ENCODE measurements at places on chromosomes 3 and 15.

DNA sequence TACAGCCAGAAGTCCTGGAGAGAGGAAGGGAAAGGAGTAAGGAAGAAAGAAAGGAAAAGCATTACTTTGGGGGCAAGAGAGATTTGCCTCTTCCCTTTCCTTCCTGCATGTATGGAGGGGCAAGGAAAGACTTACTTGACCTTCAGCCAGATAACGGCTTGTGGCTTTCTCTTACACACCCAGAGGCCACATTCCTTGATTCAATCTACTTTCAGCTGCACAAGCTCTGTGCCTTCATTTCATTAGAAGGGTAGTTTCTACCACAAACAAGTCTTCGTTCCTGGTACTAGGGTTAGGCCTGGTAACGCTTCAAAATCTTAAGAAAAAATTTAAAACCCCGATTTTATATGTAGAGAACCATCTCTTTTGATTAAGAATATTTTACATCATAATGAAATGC, 835.9 kb downstream of the TUSC7 start:
- no peak for DNase-seq

- DNase-seq, result no peak
These were observed 49.3 kb downstream of the GMPS start for GRCh38 chr3:155919728-155920127.

DNA sequence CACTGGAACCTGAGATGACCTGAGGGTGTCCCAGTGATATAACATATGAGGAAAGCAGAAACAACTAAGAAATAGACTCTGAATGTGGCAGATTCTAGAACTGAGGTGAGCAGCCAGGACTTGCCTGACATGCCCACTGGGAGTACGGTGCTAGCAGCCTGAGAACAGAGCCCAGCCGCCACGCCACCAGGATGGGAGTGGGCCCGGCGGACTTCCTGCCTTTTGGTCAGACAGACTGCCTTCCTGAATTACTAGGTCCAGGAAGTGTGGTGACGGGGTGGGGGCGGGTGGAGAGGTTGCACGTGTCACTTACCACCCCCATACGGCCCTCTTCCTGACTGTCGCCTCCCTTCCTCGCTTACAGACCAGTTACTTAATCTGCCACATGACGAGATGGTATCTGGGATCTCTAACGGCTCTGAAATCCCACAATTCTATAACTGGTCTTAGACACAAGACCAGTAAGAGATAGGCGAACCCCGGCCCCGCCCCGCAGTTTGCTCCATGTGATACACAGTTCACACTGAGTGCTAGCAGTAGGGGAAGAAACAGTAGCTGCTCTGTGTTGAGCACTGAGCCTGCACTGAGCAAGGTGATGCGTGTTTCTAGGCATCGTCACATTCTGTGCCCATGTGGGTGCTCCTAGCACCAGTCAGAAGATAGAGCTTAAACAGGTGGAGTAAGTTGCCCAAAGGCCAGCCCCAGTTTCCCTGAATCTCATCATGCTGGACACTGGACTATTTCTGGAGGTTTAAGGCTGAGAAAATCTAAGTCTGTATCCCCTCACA, 95.7 kb downstream of the CPN2 start:
- DNase-seq, result peak; percentile 49

GRCh38 chr3:111882799-111883198, 23.7 kb downstream of the PHLDB2 start:
- no peak for DNase-seq

DNA sequence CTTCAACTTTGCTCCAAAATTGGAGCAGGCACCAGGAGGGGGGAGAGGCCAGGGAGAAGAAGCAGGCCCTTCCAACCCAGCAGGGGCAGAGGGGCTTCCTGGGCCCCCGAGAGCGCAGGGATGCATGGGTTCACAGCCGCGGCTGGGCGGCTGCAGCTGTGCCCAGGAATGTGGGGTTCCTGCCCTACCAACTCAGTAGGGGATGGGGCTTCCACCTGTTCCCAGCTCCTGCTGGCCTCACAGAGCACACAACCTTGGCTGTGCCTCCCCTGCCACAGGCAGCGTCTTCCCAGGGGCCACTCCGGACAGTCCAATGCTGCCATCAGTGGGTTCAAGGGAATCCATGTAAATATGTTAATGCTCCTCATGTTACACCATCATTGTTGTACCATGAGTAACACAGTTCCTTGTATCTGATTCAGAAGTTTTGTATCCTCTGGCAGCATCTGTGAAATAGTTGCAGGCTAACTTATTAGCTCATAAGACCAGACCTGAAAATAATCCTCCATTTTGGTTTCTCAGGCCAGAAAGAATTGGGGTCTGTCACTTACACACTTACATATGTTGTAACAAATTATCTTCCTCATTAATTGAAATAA, 12.1 kb upstream of the SIAH2 start:
- DNase-seq, result no peak

GRCh38 chr3:186510374-186511079, 33.7 kb downstream of the CRYGS start:
- no peak for DNase-seq

DNA sequence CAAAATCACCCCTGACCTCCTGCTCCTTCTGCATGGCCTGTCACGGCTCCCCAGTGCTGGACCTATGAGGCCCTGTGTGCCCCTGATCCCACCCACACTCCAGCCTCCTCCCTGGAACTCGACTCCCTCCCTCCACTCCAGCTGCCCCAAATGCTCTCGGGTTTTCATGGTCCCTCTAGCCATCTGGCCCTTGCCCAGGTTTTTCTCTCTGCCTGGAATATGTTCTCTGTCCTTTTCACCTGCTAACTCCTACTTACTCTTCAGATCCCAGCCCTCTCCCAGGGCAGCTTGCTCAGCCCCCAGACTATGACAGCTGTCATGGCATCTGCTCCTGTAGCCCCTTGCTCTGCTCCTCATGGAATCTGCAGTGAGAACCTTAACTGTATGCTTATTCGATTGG, 30.3 kb downstream of the DUSP7 start:
- no peak for DNase-seq

GRCh38 chr3:82208002-82208710, 446.7 kb upstream of the GBE1 start:
- DNase-seq, result no peak

DNA sequence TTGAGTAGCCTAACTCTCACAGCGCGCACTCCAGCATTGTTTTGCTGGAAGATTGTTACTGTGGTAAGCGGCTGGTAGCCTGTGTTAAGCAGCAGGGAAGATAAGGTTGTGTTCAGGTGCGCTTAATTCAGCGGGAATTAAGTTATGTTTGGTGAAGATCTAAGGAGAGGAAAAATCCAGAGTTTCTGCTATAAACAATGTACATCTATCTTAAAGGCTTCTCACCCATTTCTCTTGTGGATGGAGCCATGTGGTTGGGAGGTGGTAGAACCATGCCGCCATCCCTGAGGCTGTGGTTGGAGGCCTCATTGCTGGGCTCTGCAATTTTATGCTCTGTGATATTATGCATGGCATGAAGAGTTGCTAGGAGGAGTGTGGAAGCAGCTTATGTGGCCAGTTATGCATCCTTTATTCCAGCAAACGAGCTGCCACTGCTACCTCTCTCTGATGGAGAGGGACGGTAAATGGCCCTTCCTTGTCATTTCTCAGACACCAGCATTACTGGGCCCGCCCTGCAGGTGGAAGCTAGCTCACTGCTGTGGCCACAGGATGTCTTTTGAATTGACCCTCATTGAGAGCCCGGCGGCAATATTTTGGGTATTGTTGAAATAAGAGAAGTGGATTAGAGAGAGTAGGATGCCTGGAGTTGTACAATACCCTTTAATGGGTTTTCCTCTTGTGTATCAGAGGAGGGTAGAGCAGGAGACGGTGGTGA, 1.3 kb downstream of the MINAR1 start:
- no peak for DNase-seq

DNA sequence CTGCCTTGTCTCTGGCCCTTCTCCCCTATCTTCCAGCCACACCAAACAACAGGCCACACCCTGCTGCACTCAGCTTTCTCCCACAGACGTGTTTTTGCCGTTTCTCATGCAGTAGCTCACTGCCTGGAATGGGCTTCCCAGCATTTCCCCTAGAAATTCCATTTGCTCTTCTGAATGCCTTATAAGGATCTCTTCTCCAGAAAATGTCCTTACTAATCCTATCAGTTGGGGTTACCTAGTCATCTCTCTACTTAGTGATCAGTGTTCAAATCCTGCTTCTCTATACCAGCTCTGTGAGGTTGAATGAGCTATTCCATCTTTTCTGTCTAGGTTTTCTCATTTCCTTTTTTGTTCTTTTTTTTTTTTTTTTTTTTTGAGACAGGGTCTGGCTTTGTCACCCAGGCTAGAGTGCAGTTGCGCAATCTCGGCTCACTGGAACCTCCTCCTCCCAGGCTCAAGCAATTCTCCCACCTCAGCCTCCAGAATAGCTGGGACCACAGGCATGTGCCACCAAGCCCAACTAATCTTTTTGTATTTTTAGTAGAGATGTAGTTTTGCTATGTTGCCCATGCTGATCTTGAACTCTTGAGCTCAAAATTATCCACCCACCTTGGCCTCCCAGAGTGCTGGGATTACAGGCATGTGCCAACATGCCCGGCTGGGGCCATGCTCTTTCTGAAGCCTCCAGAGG, 98.2 kb upstream of the CHD2 start:
- DNase-seq, result no peak
